ENCODE measurements at places on chromosomes 2 and 18.

GRCh38 chr2:122867941-122868340 lies 1112.5 kb downstream of the TSN start:
- DNase-seq, result no peak

GRCh38 chr2:15939854-15940660 lies at the start of gene MYCN:
TSS of gene MYCN (plus strand) at chr2:15940550. CDS start at chr2:15942065, 1,515 bp downstream.
- peak; percentile 41 for DNase-seq

GRCh38 chr2:183204397-183204796 lies 80.2 kb downstream of the NUP35 start:
- DNase-seq, result no peak

DNA sequence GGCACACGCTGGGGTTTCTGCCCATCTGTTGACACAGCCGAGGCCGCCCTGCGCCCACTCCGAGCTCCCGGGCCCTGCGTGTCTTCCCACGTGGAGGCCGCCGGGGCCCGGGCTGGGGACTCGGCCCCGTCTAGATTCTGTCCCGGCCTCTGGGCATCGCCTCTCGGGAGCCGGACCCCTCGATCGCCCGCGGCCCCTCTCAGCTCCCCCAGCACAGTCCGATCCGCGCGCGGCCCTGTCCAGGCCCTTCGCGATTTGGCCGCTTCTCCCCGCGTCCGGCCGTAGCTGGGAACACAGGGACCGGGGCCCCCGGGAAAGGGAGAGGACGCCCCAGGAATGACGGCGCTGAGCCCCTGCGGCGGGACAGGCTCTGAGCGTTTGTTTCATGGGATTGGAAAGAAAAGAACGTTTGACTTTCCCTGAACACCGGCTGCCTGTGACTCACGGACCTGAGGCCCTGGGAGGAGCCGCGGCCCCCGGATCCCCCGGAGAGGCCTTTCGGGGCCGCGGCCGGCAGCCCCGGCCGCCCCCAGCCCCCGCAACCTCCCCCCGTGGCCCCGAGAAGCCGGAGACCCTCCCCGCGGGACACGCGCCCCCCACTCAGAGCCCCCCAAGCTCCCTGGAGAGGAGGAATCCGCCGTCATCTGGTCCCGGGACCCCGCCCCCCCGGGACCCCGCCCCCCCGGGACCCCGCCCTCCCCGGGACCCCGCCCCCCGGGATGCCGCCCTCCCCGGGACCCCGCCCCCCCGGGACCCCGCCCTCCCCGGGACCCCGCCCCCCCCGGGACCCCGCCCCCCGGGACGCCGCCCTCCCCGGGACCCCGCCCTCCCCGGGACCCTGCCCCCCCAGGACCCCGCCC lies 62.7 kb upstream of the CTDP1 start:
- no peak for DNase-seq

- DNase-seq, result peak; percentile 57
Observed at GRCh38 chr2:104872866-104873688, 19.2 kb downstream of the POU3F3 start.

DNA sequence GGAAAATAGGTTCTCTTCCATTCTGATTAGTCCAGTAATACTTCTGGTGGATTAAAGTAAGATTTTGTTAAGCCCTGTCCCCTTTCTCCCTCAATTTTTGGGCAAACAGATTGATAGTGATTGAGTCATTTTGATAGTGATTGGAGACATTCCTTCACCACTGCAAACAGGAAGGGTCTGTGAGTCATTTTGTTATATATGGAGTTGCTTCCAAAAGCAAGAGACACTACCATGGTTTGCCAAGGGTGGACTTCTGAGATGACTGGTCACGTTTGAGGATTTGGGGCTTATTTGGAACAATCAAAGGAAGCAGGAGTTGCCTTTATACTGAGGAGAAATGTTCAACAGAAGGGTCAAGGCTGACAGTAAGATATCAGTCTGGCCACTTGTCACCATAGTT lies 249.9 kb downstream of the PARD3B start:
- DNase-seq, result no peak

DNA sequence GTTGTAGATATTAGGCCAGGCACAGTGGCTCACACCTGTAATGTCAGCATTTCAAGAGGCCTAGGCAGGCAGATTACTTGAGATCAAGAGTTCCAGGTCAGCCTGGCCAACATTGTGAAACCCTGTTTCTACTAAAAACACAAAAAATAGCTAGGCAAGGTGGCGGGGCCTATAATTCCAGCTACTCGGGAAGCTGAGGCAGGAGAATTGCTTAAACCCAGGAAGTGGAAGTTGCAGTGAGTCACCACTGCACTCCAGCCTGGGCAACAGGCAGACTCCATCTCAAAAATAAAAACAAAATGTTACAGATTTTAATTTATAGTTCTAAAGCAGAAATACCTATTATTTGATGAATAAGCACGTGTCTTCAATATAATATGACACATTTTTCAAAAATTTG lies 65.6 kb upstream of the UBXN4 start:
- DNase-seq, result no peak
